ENCODE measurements at places on chromosomes 5 and 9. TPM values are rescaled to one million over a fixed set of nuclear protein-coding genes. Genes with fewer than 3 reads are reported as not detected.

The PCDHA1 gene
- total RNA-seq: under 0.01 TPM

DNA sequence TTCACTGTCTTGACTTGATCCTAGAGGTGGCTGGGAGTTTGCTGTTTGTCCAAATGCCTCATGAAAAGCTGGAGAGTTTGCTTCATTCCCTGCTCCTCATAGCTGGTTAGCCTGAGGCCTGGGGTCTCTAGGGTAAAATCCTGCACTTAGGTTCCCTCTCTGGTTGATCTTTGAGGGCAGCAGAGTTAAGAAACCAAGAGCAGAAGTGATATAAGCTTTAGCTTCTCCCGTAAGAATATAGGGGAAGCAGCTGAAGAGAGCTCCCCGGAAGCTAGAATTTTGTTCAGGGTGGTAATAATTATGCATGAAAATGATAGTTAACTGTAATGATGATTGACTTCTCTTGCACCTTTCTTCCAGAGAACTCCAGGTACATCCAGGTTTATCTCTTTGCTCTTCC is 1.4 kb downstream of the FAM53C start:
- H3K36me3 ChIP-seq: peaks cover 6% of the 10 kb centered on the region
- no peaks in the 10 kb centered on the region for H3K27me3 ChIP-seq
- H3K4me3 ChIP-seq: peak overlapping the region; percentile 75

DNA sequence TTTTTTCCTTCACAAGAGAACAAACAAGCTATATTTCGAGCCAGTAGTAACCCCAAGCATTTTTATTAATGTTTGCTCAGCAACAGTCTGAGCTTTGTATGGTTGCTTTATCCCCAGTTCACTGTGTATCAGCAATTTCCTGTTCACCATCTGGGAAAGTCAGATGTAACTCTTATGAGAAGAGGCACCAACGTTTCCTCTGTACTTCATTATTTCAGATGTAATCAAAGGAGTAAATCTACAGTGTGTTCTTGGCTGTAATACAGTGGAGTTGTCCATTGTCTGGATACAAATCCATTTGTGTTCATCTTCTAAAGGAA is 340.2 kb downstream of the ARRDC3 start:
- H3K27me3 ChIP-seq: no peaks in the 10 kb centered on the region
- no peaks in the 10 kb centered on the region for H3K36me3 ChIP-seq
- H3K27ac ChIP-seq: no peak overlapping the region

DNA sequence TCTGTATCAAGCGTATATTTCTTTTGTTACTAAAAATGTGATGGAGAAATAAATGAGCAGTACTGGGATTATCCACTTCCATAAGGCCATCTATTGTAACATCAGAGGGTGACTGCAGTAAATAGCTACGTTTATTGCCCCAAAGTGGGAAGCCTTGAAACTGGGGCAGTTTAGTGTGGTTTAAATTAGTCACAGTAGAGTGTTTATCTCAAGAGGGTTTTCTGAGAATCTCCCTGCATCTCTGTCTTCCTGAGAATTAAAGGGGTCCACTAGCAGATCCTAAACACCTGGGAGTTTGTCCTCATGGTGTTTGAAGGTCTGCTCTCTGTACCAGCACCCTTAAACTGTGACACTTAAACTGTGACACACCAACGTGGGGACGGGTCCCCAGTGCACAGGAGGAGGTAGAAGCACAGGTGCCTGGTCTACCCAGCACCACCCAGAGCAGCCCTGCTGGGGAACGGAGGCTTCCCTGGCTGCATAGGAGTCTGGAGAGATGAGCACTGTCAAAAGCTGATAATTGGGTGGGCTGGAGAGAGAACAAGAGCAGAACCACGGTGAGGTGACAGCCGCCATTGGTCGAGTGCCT is 25.2 kb downstream of the PRRC2B start:
- no peak for DNase-seq
- no peak overlapping the region for H3K4me3 ChIP-seq
- peak overlapping the region; percentile 34 for H3K27ac ChIP-seq
- peaks cover 52% of the 10 kb centered on the region for H3K4me1 ChIP-seq

The MLANA gene
- not detected for total RNA-seq

The NUTM2F gene
- not detected for total RNA-seq

- H3K27ac ChIP-seq: no peak overlapping the region
- H3K4me3 ChIP-seq: no peak overlapping the region
- H3K36me3 ChIP-seq: peaks cover 5% of the 10 kb centered on the region
Observed at GRCh38 chr9:99224445-99224844, 2.4 kb downstream of the SEC61B start.

The PCDHGA12 gene
- total RNA-seq: 13.7 TPM

The GABRA1 gene
- not detected for total RNA-seq

DNA sequence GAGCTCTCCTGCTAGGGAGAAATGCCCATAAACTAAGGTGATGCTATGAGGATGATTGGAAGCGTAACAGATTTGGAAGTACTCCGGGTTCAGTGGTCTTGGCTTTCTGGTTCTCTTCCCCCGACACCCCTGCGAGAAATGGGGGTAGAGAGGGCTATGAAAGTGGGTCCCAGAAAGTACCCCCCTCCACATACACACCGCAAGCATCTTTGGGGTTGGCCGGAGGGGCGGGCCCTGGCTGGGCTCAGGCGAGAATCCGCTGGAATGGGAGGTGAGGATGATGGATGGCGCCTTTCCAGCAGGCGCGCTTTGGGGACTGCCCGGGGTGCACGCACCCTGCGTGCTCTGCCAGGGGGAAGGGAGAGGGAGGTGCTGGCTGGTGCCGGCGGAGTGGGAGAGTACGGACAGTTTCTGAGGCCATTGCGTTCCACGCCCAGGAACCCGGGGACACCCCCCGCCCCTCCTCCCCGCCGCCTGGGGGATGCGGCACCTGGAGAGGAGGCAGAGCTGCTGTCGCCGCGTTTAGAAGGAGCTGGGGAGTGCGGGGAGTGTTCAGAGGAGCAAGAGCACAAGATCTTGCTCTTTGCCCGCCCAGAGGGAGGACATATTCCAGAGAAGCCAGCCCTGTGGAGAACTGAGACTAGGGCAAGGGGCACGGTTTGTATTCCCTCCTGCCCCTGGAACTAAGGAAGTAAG is 1.9 kb downstream of the PCSK5 start:
- H3K27ac ChIP-seq: no peak overlapping the region
- peak; percentile 13 for DNase-seq
- peak overlapping the region; percentile 69 for H3K4me3 ChIP-seq
- H3K27me3 ChIP-seq: peaks cover 7% of the 10 kb centered on the region

- no peaks in the 10 kb centered on the region for H3K36me3 ChIP-seq
- H3K27me3 ChIP-seq: no peaks in the 10 kb centered on the region
- H3K4me1 ChIP-seq: peaks cover 8% of the 10 kb centered on the region
- no peak overlapping the region for H3K27ac ChIP-seq
Observed at GRCh38 chr5:169354263-169354662, 53.3 kb upstream of the SLIT3 start.

The TRIM36 gene
- total RNA-seq: under 0.01 TPM

GRCh38 chr5:154858972-154859871 is 795 bp downstream of the CNOT8 start:
- no peaks in the 10 kb centered on the region for H3K27me3 ChIP-seq
- peaks cover 7% of the 10 kb centered on the region for H3K4me1 ChIP-seq
- peaks cover 2% of the 10 kb centered on the region for H3K36me3 ChIP-seq
- H3K4me3 ChIP-seq: peak overlapping the region; percentile 83
- peak overlapping the region; percentile 89 for H3K27ac ChIP-seq

GRCh38 chr5:32329395-32329834 is 16.7 kb upstream of the MTMR12 start:
- no peaks in the 10 kb centered on the region for H3K36me3 ChIP-seq
- no peaks in the 10 kb centered on the region for H3K27me3 ChIP-seq
- H3K27ac ChIP-seq: no peak overlapping the region
- H3K4me3 ChIP-seq: no peak overlapping the region
- no peaks in the 10 kb centered on the region for H3K4me1 ChIP-seq

DNA sequence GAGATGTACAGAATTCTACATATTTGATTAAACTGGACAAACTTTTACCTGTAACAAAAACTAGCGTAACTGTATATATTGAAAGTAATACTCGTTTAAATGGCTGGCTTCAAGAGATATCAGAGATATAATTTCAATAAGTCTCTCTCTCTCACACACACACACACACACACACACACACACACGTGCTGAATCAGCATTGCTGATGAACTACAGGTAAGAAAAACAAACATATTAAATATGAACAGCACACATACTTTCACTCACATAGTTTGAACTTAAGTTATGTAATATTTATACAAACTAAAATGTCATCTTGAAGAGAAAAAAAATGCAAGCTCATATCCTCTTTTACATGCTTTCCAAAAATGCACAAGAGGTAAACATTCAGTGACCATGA is 145.4 kb downstream of the BNC2 start:
- no peak overlapping the region for H3K4me3 ChIP-seq
- peaks cover 9% of the 10 kb centered on the region for H3K4me1 ChIP-seq
- no peaks in the 10 kb centered on the region for H3K27me3 ChIP-seq
- DNase-seq: no peak

The FBXO10 gene
- 12.2 TPM for total RNA-seq

DNA sequence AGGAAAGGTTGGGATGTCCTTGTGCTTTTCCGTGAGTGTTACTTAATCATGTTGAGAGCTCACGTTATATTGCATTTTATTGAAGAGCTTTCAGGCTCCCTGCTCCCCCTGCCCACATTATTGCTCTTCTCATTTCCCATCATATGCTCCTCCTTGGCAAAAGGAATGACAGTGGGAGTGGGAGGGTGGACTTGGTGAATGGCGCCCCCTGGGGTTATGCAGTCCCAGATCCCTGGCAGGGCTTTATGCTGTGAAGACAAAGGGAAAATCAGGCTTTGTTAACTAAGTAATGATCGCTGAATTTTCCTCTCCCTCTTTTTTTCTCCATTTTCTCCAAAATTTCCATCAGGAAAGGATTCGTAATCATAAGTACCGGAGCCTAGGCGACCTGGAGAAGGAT is 166.6 kb downstream of the SMARCA2 start:
- H3K4me1 ChIP-seq: no peaks in the 10 kb centered on the region
- H3K36me3 ChIP-seq: no peaks in the 10 kb centered on the region
- H3K27me3 ChIP-seq: no peaks in the 10 kb centered on the region
- no peak overlapping the region for H3K4me3 ChIP-seq

The OR1Q1 gene
- not detected for total RNA-seq

DNA sequence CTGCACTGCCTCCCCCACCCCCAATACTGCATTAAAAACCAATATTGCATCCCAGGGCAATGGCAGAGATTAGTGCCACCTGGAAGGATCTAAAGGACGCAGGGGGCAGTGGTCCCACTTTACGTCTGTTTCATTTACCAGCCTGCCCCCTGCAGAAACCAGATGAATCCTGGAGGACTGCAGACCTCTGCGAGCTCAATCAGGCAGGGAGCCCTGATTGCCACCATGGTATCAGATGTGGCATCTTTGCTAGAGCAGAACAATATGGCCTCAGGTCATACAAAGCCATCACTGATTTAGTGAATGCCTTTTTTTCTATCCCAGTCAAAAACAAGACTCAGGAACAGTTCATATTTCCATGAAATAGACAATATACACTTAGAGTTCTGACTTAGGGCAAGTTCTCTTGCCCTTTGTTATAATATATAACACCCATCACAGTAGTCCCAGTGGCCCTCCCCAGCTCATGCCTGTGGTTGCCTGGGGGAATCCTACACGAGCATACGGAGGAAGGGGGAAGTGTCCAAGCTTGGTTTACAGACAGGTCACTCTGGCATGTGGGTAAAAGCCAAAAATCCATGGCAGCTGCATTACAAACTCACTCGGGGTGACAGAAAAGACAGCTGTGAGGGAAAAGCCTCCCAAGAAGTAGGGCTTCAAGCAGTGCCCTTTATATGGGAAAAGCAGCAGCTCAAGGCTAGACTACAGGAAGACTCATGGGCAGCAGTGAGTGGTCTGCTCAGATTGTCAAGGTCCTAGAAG is 85.1 kb downstream of the MED27 start:
- no peak overlapping the region for H3K4me3 ChIP-seq
- H3K27me3 ChIP-seq: no peaks in the 10 kb centered on the region

The SNCB gene
- total RNA-seq: 0.17 TPM

- DNase-seq: no peak
- no peaks in the 10 kb centered on the region for H3K36me3 ChIP-seq
- peaks cover 9% of the 10 kb centered on the region for H3K27me3 ChIP-seq
- H3K4me3 ChIP-seq: no peak overlapping the region
- no peaks in the 10 kb centered on the region for H3K4me1 ChIP-seq
Observed at GRCh38 chr9:126205845-126206498, 120.7 kb upstream of the MVB12B start.

GRCh38 chr5:44048276-44048984 is 340.8 kb downstream of the FGF10 start:
- DNase-seq: no peak
- no peaks in the 10 kb centered on the region for H3K4me1 ChIP-seq

- no peak overlapping the region for H3K27ac ChIP-seq
- H3K4me1 ChIP-seq: no peaks in the 10 kb centered on the region
- no peaks in the 10 kb centered on the region for H3K27me3 ChIP-seq
- H3K36me3 ChIP-seq: no peaks in the 10 kb centered on the region
Observed at GRCh38 chr5:111697881-111698757, 58.9 kb downstream of the NREP start.

The PCDHA7 gene
- 0.26 TPM for total RNA-seq

- DNase-seq: no peak
- H3K36me3 ChIP-seq: no peaks in the 10 kb centered on the region
- H3K27ac ChIP-seq: no peak overlapping the region
- no peak overlapping the region for H3K4me3 ChIP-seq
- peaks cover 4% of the 10 kb centered on the region for H3K4me1 ChIP-seq
Observed at GRCh38 chr9:124251204-124251603, 6.5 kb upstream of the NEK6 start.

The SNCAIP gene
- total RNA-seq: 5.1 TPM

- H3K27ac ChIP-seq: no peak overlapping the region
- no peaks in the 10 kb centered on the region for H3K36me3 ChIP-seq
- no peak for DNase-seq
- no peaks in the 10 kb centered on the region for H3K4me1 ChIP-seq
- no peak overlapping the region for H3K4me3 ChIP-seq
Observed at GRCh38 chr5:138018849-138019248, 14.0 kb downstream of the FAM13B start.

The KIF20A gene
- 23.8 TPM for total RNA-seq

The FPGS gene
- total RNA-seq: 77.0 TPM

DNA sequence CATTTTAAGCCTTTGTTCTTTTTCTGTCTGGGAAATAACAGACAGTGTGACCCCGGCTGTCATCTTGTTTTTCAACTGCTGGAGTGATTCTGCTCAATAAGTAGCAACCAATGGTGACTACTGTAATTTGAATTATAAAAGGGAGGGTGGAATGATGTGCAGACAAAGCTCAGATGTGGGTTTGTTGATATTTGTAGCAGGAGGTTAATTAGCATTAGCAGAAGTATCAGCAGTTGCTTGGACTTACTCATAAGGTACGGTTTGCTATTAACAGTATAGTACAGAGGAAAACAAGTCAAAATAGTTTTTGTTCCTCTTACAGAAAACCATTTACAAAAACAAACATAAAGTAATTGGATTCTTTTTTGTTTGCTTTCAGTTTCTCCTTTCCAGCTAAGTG is 140.4 kb downstream of the TUSC1 start:
- no peaks in the 10 kb centered on the region for H3K4me1 ChIP-seq
- no peak for DNase-seq
- H3K27ac ChIP-seq: no peak overlapping the region
- H3K27me3 ChIP-seq: no peaks in the 10 kb centered on the region
- no peak overlapping the region for H3K4me3 ChIP-seq

The TAF11L5 gene
- not detected for total RNA-seq

GRCh38 chr5:108687595-108688200 is 60.0 kb upstream of the FER start:
- H3K4me1 ChIP-seq: no peaks in the 10 kb centered on the region
- no peaks in the 10 kb centered on the region for H3K36me3 ChIP-seq
- H3K27me3 ChIP-seq: no peaks in the 10 kb centered on the region
- DNase-seq: no peak

The MELK gene
- 6.2 TPM for total RNA-seq

The PCDHA5 gene
- not detected for total RNA-seq

The FOXD4L6 gene
- total RNA-seq: not detected

- no peak overlapping the region for H3K4me3 ChIP-seq
- H3K4me1 ChIP-seq: no peaks in the 10 kb centered on the region
- H3K27ac ChIP-seq: no peak overlapping the region
- no peak for DNase-seq
Observed at GRCh38 chr9:21729648-21730047, 72.8 kb upstream of the MTAP start.

The SOX30 gene
- under 0.01 TPM for total RNA-seq

All from fibroblast of lung (primary cell).